ENCODE measurements at places on chromosomes 16 and 17.
A peak's percentile ranks its signal among the peaks of the same experiment; 100 is the strongest.

DNA sequence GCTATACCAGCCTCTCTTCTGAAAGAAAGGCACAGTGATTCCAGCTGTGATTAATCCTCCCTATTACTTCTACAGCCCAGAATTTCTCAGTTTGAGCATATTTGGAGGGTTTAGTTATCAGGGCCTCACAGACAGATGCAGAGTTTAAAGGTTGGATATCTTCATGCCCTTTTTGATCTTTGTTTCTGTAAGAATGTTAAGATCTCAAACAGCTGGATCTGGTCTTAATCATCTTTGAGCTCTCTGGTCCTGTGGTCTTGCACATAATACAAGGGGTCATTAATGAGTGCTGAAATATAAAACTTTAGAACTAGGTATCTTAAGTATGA lies 9.1 kb upstream of the ARL2BP start:
- no peak overlapping the region for H3K27ac ChIP-seq

- H3K4me1 ChIP-seq, result peaks cover 3% of the 10 kb centered on the region
- no peaks in the 10 kb centered on the region for H3K27me3 ChIP-seq
- no peak for DNase-seq
- no peak overlapping the region for H3K4me3 ChIP-seq
- no peaks in the 10 kb centered on the region for H3K36me3 ChIP-seq
Measured at GRCh38 chr17:50182783-50183420, 17.1 kb downstream of the SGCA start.

DNA sequence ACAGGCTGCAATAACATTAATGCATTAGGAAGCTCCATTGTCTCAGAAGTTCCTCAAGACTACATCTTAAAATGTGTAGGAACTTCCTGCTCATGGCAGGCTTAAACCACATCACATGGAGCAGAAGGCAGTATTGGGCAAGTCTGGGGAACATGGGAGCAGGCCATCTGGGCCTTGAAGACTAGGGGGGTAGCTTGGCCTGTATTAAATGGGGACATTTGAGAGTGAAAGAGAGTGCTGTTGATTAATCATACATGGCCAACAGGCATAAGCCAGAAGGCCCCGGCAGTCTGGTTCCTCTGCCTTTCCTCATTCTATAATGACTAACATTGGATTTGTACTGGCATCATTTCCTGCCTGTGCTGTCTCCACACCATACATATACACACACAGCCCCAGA lies 25.2 kb upstream of the SLC5A11 start:
- no peaks in the 10 kb centered on the region for H3K27me3 ChIP-seq
- no peak overlapping the region for H3K27ac ChIP-seq
- H3K4me3 ChIP-seq, result no peak overlapping the region

- DNase-seq, result no peak
- no peak overlapping the region for H3K27ac ChIP-seq
- H3K36me3 ChIP-seq, result no peaks in the 10 kb centered on the region
- no peak overlapping the region for H3K4me3 ChIP-seq
- H3K4me1 ChIP-seq, result no peaks in the 10 kb centered on the region
Measured at GRCh38 chr17:15918261-15918660, 26.7 kb upstream of the ADORA2B start.

DNA sequence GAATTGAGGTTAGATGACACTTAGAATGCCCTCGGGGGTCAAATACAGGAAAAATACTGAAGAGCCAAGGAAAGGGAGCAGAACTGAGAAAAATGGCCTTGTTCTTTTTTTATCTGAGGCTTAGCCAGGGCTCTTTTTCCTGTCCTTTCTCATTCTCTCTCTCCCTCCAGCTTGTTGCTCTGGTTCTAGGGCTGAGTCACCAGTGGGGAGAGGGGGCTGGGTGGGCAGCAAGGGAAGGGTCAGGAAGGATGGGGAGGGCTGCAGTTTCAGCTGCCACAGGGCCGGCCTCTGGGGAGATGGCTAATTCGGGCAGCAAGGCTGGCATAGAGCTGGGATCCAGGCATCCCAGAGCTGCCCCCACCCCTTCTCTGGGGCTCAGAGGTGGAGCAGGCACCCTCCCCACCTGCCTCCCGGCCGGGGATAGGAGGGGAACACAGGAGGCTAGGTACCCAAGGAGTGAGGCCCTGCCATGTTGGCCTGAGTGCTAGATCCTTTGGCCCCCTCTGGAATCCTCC lies 3.9 kb downstream of the ITGA3 start:
- H3K27me3 ChIP-seq, result no peaks in the 10 kb centered on the region
- H3K4me3 ChIP-seq, result no peak overlapping the region
- H3K36me3 ChIP-seq, result no peaks in the 10 kb centered on the region
- H3K27ac ChIP-seq, result peak overlapping the region; percentile 41

DNA sequence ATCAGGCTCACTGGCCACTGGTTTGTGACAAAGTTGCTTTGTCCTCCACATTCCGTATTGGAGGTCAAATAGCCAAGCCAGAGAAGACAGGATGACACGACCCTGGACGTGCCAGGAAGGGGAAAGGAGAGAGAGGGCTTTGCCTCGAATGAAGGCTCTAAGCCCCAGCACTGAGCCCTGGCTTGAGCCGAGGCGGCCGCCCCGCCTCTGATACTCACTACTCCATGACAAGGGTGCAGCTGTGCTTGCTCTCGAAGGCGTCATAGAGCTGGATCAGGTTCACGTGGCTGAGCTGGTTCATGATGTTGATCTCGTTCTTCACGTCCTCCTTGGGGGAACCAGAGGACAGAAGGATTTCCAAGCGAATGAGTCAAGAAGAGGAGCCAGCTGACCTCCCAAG lies 19.3 kb downstream of the MYLK3 start:
- H3K4me1 ChIP-seq, result no peaks in the 10 kb centered on the region
- no peaks in the 10 kb centered on the region for H3K27me3 ChIP-seq
- no peak overlapping the region for H3K27ac ChIP-seq
- H3K36me3 ChIP-seq, result no peaks in the 10 kb centered on the region
- H3K4me3 ChIP-seq, result no peak overlapping the region
- DNase-seq, result no peak

DNA sequence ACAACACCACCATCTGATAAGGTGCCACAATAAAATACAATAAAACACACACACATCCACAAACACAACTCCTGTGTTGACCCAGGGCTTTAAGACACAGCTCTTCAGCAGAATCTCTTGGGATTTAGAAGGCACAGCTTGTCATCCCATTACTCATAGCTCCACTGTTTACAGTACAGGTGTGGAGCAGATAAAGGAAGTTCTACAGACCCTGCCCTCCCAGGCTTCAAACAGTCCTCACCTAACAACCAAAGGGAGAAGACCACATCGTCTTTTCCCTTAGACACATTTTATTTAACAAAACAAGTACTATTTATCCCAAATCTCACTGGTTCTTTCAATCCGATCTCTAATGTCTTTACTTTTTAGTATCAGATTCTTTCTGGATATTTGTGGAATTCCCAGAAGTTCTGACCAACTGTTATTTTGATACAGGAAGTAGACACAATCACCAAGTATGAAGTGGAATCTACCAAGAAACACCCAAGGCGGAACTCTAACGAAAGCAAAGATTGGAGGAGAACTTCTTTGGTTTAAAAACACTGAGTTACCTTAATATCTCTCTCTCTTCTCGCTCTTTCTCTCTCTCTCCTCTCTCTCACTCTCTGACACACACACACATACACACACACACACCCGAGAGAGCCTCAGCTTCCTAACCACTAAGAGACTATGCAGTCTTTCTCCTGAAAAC lies 46.1 kb downstream of the CYTH1 start:
- no peaks in the 10 kb centered on the region for H3K36me3 ChIP-seq
- peak overlapping the region; percentile 90 for H3K27ac ChIP-seq
- DNase-seq, result peak; percentile 73
- no peaks in the 10 kb centered on the region for H3K27me3 ChIP-seq

GRCh38 chr16:51701025-51701424 lies 550.0 kb upstream of the SALL1 start:
- H3K36me3 ChIP-seq, result no peaks in the 10 kb centered on the region
- no peak for DNase-seq
- no peak overlapping the region for H3K4me3 ChIP-seq
- no peak overlapping the region for H3K27ac ChIP-seq

DNA sequence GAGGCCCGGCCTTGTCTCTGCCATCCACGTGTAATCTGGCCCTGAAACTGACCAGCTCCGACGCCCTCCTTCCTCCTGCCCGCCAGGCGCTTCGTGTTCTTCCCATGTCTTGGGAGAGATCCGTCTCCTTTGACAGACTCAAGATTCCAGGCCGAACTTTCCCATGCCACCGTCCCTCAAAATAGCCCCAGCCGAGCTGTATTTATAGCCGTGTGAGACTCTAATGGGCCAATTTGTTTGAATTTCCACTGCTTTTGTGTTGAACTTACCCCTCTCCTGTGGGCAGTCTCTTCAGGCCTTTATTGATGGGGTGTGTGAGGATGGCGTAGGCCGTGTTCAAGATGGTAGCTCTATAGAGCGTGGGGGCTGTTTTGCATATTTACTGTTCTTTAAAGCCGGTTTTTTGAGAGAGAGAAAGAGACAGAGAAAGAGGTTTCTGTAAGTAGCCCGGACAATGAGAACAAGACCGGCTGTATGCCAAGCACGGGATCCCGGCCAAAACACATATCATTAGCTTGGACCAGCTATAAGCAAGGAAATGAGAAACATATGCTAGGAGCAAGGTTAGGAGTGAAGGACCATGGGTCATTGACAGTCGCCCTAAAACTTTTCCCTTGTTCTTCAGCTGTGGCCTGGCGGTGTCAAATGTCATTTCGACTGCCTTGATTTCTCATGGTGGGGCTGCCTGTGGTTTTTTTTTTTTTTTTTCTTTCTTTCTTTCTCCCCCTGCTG lies 124.5 kb upstream of the ZFHX3 start:
- H3K27me3 ChIP-seq, result no peaks in the 10 kb centered on the region
- peak; percentile 88 for DNase-seq
- no peak overlapping the region for H3K27ac ChIP-seq
- H3K4me1 ChIP-seq, result peaks cover 9% of the 10 kb centered on the region

- H3K27ac ChIP-seq, result peak overlapping the region; percentile 89
- no peaks in the 10 kb centered on the region for H3K27me3 ChIP-seq
- DNase-seq, result peak; percentile 49
- H3K36me3 ChIP-seq, result no peaks in the 10 kb centered on the region
- peaks cover 18% of the 10 kb centered on the region for H3K4me1 ChIP-seq
Measured at GRCh38 chr16:87951552-87952538, 611 bp downstream of the BANP start.

GRCh38 chr16:86379505-86379846 lies 130.9 kb upstream of the FOXF1 start:
- DNase-seq, result no peak
- H3K4me1 ChIP-seq, result no peaks in the 10 kb centered on the region
- H3K27me3 ChIP-seq, result no peaks in the 10 kb centered on the region
- no peak overlapping the region for H3K4me3 ChIP-seq
- H3K36me3 ChIP-seq, result no peaks in the 10 kb centered on the region

GRCh38 chr16:12602811-12603698 lies 200.6 kb downstream of the CPPED1 start:
- H3K27me3 ChIP-seq, result no peaks in the 10 kb centered on the region
- H3K36me3 ChIP-seq, result no peaks in the 10 kb centered on the region
- no peak overlapping the region for H3K27ac ChIP-seq

- H3K27me3 ChIP-seq, result no peaks in the 10 kb centered on the region
- no peaks in the 10 kb centered on the region for H3K36me3 ChIP-seq
- no peaks in the 10 kb centered on the region for H3K4me1 ChIP-seq
- H3K4me3 ChIP-seq, result no peak overlapping the region
- no peak overlapping the region for H3K27ac ChIP-seq
- no peak for DNase-seq
Measured at GRCh38 chr16:19751478-19752385, 33.7 kb downstream of the IQCK start.

DNA sequence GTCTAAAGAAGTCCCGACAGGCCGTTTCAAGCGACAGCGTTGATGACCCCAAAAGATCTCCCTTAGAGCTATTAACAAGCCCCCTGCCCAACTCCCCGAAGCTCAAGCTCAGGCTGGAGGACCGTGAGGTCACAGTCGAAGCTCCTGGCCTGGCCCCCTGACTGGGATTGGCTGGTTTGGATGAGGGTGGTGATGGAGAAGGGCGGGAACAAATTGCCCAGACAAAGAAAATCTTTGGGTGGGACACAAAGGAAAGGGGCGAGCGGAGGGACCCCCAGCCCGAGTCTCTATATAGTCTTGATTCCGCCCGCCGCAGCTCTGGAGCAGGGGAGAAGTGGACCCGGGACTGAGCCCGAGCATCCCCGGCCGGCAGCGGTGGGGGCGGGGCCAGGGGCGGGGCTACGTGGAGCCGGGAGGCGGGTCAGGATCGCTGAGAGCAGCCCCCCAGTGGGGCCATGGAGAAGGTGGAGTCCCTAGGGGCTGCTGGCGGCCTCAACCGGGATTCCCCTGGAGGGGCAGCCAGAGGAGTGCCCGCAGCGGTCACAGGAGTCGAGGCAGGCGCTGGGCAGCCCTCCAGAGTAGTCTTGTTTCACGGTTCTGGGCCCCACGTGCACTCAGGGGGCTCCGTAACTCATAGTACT lies 982 bp upstream of the NEURL4 start:
- H3K27me3 ChIP-seq, result no peaks in the 10 kb centered on the region
- peak overlapping the region; percentile 78 for H3K27ac ChIP-seq
- H3K4me3 ChIP-seq, result peak overlapping the region; percentile 94
- peak; percentile 85 for DNase-seq

DNA sequence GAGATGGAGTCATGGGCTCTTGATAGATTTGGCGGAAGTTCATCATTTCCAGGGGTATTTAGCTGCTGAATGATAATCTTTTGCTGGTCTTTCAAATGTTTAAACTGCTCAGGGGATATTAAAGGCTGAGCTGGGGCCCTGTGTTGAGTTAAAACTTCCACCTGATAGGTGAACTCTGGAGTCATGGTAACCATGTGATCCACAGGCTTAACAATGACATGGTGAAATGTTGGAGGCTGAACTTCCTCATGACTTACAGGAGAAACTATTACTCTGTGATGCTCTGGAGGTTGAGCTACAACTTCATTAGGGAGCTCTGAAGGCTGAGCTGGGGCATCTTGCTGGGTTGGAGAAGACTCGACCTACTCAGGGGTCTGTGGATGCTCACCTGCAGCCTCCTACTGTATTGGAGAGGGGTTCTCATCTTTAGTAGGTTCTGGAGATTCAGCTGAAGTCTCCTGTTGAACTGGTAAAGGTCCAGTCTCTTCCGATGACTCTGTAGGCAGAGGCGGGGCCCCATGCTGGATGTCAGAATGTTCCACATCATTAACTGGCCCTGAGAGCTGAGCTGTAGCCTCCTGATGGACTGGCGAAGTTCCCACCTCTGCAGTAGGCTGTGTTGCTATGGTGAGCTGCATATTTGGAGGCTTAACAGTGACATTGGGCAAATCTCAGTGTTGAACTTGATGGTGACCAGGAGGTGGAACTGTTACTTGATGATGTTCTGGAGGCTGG lies 24.2 kb downstream of the RDM1 start:
- H3K27ac ChIP-seq, result no peak overlapping the region
- no peaks in the 10 kb centered on the region for H3K4me1 ChIP-seq
- H3K4me3 ChIP-seq, result no peak overlapping the region
- no peak for DNase-seq
- H3K27me3 ChIP-seq, result no peaks in the 10 kb centered on the region

DNA sequence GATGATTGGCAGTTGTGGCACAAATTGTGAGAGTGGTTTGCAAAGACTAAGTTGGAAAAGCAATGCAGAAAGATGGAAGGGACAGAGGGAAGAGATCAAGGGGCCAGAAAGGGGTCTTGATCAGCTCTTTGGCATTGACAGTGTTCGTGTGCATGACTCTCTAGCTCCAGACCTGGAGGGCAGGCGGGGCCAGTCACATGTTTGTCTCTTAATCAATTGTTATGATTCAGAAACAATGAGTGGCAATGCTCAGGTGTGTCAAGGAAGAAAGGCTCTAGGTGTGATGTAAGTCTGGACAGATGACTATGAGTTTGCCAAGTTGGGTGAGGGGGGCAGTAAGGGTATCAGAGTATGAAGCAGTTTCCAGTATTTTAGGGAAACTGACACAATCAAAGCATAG lies 32.1 kb downstream of the WSB1 start:
- H3K4me1 ChIP-seq, result peaks cover 12% of the 10 kb centered on the region
- DNase-seq, result no peak
- H3K36me3 ChIP-seq, result no peaks in the 10 kb centered on the region
- no peak overlapping the region for H3K4me3 ChIP-seq
- H3K27ac ChIP-seq, result no peak overlapping the region

Measured in colonic mucosa (tissue), 4 donors.